ENCODE measurements at places on chromosomes 5 and 9. TPM values are rescaled to one million over a fixed set of nuclear protein-coding genes. Genes with fewer than 3 reads are reported as not detected.

The LURAP1L gene
- total RNA-seq, result 5.7 TPM

The LHX3 gene
- total RNA-seq, result not detected

The C5orf52 gene
- not detected for total RNA-seq

The ARSI gene
- 0.49 TPM for total RNA-seq

The MYO10 gene
- total RNA-seq, result 7.7 TPM

The PCDHGB4 gene
- 4.5 TPM for total RNA-seq

The STXBP1 gene
- total RNA-seq, result 55.1 TPM

The SLC34A3 gene
- total RNA-seq, result not detected

The GPR21 gene
- 1.6 TPM for total RNA-seq

GRCh38 chr9:29793970-29794369 is 2220.7 kb upstream of the C9orf72 start:
- no peak for DNase-seq

- no peak for DNase-seq
Measured at GRCh38 chr5:150500905-150501304, 7.0 kb upstream of the NDST1 start.

DNA sequence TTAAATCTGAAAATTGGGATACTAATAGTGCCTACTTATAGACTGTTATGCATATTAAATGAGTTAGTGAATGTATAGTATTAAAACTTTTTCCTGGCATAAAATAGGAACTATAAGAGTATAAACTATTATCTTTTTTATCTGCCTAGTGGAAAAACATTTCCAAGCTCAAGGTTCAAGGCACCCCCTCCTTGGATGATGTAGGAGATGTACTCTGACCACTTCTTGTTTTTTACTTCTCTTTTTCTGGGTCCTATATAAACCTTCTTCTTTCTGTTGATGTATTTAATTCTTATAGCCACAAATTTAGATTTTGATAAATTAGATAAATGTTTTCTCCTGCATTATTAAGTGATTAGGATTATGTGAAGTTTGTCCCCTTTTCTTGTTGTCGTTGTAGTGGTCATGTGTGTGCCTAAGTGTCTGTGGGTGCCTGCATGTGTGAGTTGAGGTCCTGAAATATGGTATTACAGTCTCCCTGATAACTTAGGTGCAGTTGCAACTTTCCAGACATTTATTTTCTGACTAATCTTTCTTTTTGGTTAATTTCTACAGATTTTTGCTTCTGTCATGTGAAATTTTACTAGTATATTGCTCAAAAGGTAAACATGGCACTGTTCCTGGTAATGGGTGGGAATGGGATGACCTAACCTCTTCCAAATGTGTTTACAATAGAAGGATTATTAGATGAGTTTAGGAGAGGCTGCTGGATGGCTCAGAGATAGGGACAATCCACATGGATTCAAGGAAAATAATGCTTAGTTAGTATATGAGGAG is 160.8 kb upstream of the CDKN2B start:
- DNase-seq, result no peak

GRCh38 chr5:159156426-159157238 is 52.7 kb downstream of the RNF145 start:
- DNase-seq, result no peak

- no peak for DNase-seq
Measured at GRCh38 chr5:89233462-89233861, 350.5 kb upstream of the MEF2C start.

DNA sequence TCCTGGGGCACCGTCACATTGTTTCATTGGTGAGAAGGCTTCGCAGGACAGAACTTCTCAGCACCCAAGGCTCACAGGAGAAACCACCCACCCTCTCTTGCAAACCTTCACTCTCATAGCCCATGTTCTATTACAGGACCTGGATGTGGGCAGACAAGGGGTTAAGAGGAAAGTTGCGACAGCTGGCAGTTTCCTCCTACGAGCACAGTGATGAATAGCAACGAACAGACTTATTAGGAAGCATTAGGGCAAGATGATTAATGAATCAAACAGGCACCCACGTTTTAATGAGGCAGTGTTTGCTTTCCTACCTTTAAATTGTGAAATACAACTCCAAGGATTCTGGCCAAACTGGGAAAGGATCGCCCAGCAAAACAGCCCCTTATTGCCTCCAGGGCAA is 339.3 kb downstream of the DRD1 start:
- DNase-seq, result no peak

- DNase-seq, result no peak
Measured at GRCh38 chr5:154196281-154196680, 5.7 kb downstream of the GALNT10 start.

- no peak for DNase-seq
Measured at GRCh38 chr9:86200599-86201162, 58.8 kb downstream of the C9orf153 start.

- no peak for DNase-seq
Measured at GRCh38 chr5:130289132-130290088, 385.1 kb downstream of the CHSY3 start.

DNA sequence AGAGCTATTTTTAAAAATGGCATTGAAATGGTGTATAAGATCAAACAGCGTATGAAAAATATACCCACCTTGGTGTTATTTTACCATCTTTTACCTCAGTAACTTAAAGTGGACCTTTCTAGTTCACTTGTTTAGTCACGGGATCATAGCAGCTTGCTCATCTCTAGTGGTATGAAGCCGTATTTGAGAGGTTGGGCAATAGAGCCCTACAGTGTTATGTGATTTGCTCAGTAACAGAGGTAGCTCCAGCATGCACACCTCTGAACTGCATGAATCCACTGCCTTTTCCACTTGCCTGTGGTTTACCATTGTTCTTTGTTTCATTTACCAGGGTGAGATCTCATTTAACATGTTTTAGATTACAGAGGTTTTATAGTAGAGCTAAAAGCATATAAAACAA is 134.4 kb downstream of the ATG10 start:
- DNase-seq, result no peak

- no peak for DNase-seq
Measured at GRCh38 chr9:82721593-82721992, 341.3 kb downstream of the RASEF start.

- DNase-seq, result no peak
Measured at GRCh38 chr9:2027543-2028160, 12.5 kb downstream of the SMARCA2 start.

DNA sequence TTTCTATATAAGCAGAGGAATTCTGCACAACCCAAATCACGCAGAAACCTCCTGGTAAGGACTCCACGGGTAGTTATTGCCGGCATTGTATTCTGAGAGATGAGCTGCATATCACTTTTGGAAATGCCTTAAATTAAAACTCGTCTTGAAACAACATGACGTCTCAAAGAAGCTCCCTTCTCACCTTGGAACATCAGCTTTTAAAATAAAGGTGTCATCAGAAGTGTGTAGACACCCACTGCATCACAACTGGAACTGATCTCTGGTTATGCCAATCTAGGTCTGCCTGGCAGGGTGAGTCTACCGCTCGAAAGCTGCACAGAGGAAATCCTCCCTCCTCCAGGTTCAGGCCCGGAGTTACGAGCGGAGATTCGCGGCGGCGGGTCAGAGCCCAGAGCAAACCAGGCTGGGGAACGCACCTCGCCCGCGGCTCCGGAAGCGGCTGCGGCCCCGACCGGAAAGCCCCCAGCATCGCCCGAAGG is 974 bp upstream of the SLC12A2 start:
- no peak for DNase-seq

DNA sequence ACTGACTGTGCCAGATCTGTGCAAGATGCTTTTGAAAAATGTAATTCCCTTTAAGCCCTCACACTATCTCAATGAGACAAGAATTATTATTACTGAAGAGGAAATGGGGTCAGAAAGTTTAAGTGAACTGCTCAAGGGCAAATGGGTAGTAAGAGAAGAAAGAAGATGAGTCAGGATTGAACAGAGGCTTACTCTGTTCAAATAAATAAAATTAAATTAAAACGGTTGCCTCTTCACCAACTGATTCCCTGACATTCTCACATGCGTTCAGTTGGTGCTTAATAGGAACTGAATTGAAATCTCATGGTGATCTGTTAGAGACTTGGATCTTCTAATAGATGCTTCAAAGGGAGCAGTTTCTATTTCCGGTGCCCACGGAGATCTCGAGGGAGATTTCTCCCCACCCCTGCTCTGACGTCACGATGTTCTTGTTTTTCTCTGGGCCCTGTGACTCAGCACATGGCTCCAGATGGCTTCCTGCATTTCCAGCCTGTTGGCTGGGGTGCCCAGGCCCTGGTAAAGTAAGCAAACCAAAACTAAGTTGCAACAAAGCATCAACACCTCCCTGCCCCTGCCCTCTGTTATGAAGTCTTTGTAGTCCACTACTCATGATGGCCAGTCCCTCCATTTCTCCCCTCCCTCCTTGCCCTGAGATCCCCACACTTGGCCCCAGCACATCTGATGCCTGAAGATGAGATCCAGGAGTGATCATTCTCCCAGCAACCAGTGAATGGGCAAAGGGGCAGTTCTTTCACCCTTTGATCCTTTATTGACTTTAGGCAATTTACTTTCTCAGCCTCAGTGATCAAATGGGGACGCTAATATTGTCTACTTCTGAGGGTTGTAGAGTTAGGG is 106.1 kb upstream of the CPEB4 start:
- DNase-seq, result peak; percentile 70

DNA sequence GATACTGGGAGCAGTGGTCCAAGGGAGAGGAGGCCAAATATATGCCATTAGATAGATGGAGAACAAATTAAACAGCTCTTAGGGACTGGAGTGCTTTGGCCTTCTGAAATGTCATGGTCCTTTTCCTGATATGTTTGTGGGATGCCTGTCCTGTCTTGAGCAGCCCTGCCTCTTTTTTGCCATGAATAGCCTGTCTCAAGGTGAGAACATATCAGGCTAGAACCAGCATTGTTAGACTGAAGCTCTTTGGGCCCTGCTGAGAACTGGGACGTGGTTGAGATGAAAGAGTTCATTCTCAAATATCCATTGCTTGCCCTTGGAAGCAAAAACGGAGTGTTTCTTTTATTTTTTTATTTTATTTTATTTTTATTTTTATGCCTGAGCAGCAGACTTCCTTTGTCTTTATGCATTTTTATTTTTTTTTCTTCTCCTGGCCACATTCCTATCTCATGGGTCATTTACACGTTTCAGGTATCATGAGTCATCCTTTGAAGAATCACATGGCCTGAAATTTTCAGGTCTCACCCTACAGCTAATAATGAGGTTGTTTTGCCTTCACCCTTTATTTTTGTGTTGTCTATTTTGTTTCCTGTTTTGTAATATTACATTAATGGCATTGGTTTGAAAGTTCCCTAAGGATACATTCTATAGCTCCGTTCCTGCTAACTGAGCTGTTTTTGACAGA is 371.4 kb downstream of the PSAT1 start:
- no peak for DNase-seq

DNA sequence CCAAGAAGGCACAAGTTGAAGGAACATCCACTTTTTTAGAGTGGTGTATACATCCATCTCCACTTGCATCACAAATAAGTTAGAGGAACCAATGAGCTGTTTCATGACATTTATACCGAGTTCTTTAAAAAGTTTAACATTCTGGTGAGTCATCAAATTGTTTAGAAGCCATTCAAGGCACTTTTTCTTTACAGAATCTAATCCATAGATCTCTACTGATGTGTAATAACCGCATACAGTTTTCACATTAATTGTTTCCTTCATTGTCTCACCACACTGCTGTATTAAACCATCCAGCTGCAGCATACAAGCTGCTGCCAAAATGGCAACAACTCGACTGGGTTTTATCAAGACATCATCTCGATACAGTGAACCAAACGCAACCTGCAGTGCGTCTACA is 744 bp downstream of the GMCL2 start:
- no peak for DNase-seq

GRCh38 chr9:136091582-136092352 is 3.3 kb downstream of the NACC2 start:
- DNase-seq, result no peak

GRCh38 chr5:73906277-73906676 is 280.3 kb downstream of the ARHGEF28 start:
- DNase-seq, result no peak

GRCh38 chr9:80552931-80553330 is 981.2 kb downstream of the TLE4 start:
- DNase-seq, result no peak

DNA sequence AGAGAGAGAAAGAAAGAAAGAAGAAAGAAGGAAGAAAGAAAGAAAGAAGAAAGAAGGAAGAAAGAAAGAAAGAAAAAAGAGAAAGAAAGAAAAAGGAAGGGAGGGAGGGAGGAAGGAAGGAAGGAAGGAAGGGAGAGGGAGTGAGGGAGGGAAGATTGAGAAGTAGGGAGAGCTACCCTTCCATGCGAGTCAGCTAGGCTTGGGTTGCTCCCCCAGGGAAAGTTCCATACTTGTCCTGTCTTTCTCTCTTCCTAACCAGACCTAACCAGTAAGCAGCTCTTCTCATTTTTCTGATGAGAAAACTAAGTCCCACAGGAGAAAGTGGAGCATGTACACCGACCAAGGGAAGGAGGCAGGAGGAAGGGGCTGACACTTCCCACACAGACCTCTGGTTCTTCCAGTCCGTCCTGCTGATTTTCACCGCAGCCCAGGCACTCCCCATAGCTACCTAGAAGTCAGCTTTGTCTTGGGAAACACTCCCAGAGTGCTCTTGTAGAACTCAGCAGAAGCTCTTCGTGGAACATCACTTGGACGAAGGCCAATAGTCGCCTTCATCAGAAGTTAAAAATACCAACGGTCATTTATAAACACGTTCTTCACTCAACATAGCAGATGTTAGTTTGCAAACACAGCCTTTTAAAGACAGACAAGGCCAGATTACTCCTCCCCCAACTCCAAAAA is 29.0 kb upstream of the ENTREP1 start:
- DNase-seq, result peak; percentile 48

DNA sequence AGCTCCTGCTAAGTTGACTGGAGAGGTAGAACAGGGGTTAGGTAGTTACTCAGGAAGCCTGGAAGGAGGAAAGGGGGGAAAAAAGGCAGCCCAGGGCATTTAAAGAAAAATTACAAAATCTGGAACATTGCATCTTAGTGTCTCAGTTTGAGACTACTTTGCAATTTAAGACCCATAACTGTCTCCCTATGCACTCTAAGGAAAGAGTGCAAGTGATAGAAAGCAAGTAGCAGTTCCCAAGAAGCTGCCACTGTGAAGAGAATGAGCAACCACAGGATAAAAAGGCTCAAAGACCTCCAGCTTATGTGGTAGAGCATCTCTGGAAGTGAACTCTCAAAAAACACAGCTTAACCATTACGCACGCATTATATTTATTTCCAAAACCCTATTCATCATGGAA is 141.8 kb downstream of the SLCO4C1 start:
- no peak for DNase-seq

DNA sequence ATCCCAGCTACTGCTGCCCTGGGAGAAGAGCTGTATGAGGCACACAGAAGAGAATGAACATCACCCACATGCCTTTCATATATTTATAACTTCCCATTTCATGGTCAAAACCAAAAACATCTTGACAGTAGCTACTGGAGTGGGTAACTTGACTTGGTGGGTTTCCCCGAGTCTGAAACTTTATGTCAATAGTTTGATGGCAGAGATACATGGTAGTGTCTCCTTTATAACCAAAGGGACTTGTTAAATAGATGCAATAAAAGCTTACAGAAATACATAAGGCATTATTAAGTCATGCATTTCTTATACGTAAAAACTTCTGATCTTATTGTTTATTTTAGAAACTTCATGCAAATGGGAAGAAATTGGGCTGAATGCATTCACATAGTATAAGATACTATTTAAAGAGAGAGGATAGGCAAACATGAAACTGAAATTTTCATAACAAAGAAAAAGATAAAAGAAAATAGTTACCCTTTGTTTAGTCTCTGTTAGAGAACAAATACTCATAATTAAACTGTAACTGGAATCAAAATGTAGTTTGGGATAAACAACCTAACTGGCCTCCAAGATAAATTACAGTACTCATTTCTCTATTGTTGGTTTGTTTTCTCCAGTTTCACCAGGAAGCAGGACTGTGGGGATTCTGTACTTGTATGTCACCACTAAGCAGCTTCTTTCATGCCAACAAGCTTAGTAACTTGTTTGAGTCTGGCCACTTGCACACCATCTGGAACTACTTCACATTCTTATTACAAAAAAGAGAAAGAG is 459.3 kb upstream of the MEF2C start:
- no peak for DNase-seq
